Stimulated activated CD8-positive, alpha-beta memory T cell treated with anti-CD3 and anti-CD28 coated beads, Interleukin-4, amount 100 ng/mL, for 4 hours (primary cell): ENCODE measurements at places on chromosomes 3 and 15.

GRCh38 chr3:10583798-10584708, 78.7 kb upstream of the ATP2B2 start:
- no peak for DNase-seq

DNA sequence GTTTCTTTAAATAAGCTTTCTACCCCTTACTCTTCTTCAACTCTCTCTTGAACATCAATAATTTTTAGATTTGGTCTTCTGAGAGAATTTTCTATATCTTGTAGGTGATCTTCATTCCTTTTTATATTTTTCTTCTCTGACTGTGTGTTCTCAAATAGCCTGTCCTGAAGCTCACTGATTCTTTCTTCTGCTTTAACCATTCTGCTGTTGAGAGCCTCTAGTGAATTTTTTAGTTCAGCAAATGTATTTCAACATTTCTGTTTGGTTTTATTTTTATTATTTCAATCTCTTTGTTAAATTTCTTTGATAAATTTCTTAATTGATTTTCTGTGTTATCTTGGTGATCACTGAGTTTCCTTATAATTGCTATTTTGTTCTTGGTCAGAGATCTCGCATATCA, 19.6 kb downstream of the IQCH start:
- no peak for DNase-seq

GRCh38 chr3:158768881-158769543, 32.8 kb upstream of the MFSD1 start:
- no peak for DNase-seq

DNA sequence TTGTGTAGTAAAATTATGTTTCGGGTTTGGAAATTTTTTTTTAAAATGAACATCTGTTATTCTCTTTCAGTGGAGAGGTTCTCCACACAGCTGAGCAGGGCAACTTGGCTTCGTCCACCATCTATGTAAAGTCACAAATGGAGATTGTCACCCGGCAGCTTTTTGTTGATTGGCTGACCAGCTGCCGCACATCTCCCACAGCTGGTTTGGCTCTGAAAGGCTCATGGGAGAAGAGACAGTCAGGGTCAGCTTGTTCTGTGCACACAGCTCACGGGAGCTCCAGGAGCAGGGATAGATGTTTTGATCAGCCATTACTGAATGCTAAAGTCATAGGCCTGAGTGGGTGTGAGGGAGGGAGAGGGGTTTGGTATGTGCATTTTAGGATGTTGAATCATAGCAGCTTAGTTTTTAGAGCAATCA, 12.9 kb upstream of the CCDC80 start:
- no peak for DNase-seq

DNA sequence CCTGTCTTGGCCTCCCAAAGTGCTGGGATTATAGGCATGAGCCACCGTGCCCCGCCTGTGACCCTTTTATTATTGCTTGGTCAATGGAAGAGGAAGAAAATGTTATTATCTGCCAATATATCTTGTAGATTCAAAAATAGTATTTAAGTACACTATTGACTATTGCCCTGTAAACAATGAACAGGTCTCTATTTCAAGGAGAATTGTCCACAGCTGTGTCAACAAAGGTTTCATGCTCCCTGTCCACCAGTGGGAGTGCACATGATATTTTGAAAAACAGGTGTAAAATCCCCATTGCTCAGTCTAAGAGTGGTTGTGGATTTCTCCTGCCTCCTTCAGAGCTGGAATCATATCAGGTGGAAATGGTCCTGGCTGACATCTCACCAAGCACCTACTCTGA, 36.5 kb upstream of the IGF1R start:
- no peak for DNase-seq

GRCh38 chr3:168981396-168981795, 682.1 kb downstream of the MECOM start:
- no peak for DNase-seq

DNA sequence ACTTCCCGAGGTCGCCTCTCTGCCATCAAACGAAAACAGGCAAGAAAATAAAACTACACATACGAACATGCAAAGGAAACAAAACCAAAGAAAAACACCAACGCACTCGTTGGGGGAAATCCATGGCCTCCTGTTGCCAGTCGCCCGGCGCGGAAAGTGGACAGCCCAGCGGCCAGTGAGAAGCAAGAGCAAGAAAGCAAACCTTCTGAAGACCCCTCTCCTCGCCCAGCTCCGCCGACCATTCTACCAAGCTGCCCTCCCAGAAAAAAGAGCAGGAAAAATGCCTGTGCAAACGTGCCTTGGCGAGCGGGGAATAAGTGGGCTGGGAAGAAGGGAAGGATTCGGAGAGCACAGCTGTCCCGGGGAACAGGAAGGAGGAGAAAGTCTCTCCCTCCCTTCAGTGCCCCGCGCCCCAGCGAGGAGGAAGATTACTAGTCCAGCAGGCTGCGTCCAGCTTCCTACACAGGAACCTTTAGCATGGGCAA, 802 bp upstream of the NECTIN3 start:
- DNase-seq = no peak

DNA sequence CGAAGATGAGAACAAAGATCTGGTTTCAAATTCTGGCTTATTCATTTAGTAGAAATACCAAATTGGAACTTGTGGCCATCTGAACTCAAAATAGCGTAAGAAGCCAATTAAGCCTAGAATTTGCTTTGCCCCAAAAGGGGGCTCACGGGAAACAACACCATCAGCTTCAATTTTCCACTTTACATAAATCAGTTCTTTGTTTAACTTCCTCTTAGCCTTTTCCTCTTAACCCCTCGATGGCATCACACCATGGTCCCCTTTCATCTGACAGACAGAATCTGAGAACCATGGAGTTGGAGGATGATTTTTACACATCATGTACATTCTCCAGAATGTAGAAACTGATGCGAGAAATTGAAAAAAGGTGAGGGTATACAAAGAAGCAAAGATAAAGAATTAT, 207.0 kb downstream of the FOXP1 start:
- DNase-seq = no peak

DNA sequence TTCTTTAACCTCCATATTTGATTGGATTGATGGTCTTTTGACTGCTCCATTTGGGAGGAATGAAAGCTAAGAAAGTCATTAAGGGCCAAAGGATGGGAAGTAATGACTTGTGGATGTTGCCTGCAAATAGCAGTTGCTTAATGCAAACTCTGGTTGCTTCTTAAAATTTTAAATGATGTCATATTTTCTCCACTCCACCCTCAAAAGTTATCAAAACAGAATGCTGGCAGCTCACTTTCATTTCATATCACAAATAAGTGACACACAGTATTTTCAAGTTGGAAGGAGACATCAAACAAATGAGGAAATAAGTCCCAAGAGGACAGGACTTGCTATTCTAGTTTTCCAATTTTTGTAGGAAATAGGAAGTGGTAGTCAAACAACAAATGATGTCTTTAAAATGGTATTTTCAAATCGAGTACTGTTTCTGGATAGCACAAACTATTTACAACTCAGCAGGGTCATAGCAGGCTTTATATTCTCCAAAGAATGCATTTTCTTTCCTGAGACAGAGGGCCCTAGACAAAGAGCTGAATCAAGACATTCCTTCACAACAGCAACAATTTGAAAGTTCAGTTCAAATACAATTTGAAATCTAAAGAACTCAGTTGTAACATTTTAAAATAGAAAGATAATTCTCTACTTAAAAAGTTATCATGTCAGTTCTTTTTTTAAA, 165.1 kb upstream of the UBE2E1 start:
- no peak for DNase-seq

GRCh38 chr3:119861681-119862080, 79.8 kb downstream of the NR1I2 start:
- no peak for DNase-seq

DNA sequence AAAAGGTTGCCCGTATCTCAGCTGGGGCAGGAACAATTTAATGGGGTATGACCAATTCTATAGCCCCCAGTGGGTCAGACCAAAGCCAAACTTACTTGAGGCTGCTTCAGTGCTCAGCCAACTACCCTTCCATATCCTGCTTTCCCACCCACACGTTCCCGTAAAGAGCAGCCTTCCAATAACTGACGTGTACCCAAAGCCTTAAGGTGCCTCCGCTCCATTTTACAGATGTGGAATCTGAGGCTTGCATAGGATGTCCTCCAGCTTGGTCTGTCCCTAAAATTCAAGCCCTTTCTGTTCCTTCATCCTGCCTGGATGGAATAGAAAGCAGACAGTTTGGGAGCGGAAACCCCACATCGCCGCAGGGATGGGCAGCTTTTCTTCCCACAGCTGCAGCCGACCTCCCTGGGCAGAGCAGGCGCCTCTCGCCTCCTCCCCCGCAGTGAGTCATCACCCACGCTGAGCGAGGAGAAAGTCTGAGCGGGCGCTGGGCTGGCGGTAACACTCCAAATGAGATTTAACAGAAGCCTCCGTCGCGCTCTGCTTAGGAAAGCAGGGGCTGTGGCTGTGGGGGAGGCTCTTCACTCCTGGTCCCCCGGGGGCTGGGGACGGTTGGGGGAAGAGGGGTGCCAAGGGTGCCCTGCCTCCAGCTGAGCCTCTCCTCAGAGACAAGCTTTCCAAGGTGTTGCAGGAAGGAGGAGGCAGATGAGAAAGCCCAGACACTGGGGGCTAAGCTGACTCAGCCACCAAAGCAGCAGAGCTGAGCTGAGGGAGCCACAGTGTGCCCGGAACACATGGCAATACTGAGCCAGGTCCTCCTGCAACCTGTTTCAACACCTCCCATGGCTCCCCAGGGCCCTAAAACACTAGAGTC, 57.8 kb upstream of the HRH1 start:
- peak; percentile 32 for DNase-seq

- no peak for DNase-seq
These were observed 71.7 kb upstream of the ARL6 start for GRCh38 chr3:97692831-97693230.

DNA sequence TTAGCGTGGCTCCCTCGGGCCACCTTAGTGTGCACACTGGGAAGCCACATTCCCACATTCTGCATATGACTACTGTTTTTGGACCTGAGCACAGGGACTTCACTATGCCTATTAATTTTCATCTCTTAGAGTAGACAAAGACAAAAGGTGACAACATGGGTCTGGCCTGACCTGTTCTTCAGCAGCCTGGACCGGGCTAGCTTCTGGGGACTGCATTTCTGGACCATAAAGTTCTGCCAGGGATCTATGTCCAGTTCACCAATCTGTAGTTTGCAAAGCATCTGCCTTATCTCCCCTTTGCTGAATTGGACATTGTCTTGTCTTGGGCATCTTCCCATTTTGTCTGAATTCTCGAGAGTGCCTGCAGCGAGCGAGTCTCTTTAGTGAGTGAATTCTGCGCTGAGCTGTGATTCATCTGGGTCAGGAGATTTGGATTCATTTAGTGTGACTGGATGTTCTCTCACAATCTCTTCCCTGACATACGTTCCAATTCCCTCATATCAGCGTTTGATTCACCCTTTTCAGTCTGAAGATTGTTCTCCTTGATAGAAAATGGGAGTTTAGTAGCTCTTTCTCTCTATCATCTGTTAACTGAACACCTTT, 112.2 kb upstream of the PLXNA1 start:
- DNase-seq = no peak

GRCh38 chr15:63079947-63080626, 37.5 kb downstream of the TPM1 start:
- DNase-seq = no peak

GRCh38 chr3:170531657-170532335, 54.1 kb downstream of the SLC7A14 start:
- DNase-seq = no peak

DNA sequence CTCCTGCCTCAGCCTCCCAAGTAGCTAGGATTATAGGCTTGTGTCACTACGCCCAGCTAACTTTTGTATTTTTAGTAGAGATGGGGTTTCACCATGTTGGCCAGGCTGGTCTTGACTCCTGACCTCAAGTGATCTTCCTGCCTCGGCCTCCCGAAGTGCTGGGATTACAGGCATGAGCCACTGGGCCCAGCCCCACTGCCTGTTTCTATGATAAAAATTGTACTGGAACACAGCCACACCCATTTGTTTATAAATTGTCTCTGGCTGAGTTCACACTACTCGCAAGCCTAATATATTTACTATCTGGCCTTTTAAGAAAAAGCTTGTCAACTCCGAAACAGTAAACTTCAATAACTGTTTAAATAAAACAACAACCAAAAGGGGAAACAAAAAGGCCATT, 309.4 kb upstream of the WNT5A start:
- DNase-seq = no peak

GRCh38 chr3:44058022-44058867, 183.4 kb upstream of the TOPAZ1 start:
- peak; percentile 36 for DNase-seq

DNA sequence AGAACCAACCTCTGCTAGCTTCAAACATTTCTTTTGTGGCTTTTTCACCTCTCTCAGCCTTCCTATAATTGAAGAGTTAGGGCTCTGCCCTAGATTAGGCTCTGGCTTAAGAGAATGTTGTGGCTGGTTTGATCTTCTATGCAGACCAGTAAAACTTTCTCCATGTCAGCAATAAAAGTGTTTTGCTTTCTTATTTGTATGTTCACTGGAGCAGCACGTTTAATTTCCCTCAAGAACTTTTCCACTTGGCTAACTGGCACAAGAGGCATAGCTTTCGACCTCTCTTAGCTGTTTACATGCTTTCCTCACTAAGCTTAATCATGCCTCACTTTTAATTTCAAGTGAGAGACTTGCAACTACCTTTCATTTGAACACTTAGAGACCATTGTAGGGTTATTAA, 964.7 kb downstream of the ROBO2 start:
- DNase-seq = no peak

DNA sequence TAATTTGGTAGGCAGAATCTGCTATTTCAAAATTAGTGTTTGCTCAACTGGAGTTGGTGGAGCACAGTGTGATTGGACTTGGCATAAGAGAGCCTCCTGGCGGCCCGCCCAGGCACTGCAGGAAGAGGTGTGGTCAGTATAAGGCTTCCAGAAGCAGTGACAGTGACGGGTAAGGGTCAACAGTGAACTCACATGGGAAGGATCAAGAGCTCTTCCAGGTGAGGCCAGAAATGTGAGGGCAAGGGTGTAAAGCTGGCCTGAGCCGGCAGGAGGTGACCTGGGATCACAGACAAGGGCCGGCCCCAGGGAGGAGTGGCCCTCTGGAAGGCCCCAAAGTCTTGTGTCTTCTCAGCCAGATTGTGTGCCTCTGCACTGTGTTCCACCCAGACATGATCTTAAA, 93.2 kb upstream of the RNF7 start:
- DNase-seq = peak; percentile 23

GRCh38 chr3:164418414-164418813, 659.9 kb downstream of the SI start:
- DNase-seq = no peak

GRCh38 chr3:36493051-36493450, 112.7 kb downstream of the STAC start:
- DNase-seq = no peak

DNA sequence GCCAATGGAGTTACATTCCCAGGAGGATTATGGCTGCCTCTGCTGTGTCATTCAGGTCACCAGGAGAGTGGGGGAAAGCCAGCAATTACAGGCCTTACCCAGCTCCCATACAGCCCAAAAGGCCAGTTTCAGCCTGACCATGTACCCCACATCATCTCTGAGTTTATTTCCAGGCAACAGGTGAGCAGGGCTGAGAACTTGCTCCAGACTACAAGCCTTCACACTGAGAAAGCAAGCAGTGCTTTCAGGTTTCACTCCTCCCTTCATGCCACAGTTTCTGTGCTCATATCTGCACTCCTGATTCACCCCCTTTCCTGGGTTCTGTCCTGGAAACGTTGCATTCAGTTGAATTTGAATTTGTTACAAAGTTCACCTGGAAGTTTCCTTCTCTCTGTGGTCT, 68.1 kb upstream of the ABI3BP start:
- DNase-seq = no peak

- DNase-seq = no peak
These were observed 16.6 kb upstream of the IREB2 start for GRCh38 chr15:78421238-78421965.

GRCh38 chr3:122307976-122308375, 17.1 kb upstream of the CSTA start:
- no peak for DNase-seq
